RWPE1 (cell line): ENCODE measurements at places on chromosomes 5 and 9.

DNA sequence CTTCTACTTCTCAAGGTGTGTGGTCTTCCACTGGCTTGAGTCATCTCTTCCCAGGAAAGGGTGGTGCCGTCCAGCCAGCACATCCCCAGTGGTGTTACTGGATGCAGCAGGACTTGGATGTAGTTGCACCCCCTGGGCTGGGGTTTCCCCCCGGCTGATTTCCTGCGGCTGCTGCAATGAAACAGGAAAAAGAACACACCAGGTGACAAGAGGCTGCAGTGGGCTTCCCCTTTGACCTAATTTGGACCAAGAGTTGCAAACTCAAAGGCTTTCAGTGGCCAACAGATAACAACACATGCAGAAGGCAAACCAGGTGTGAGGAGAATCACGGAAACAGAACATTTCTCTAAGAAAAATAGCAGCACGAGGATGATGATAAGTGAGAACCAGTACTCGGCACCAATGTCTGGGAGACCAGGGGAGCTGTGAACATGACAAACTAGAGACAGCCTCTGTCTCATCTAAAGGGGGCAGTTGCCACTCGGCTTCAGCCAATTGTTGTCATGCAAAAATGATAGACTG is 83.7 kb downstream of the PDE6A start:
- DNase-seq: peak; percentile 85

GRCh38 chr9:107112707-107113243 is 170.3 kb upstream of the RAD23B start:
- no peak for DNase-seq

DNA sequence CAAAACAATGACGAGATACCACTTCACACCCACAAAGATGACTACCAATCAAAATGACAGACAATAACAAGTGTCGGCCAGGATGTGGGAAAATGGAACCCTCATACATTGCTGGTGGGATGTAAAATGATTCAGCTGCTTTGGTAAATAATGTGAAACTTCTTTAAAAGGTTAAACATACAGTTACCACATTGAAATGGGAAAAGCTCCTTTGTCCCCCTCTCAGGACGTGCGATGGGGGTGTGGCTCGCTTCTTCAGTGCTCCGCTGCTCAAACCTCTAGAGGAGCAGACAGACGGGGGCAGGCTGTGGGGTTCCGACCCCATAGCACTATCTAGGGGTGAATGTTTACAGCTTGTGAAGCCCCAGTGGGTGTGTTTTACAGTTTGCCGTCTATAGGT is 8.0 kb upstream of the PLPP6 start:
- no peak for DNase-seq

DNA sequence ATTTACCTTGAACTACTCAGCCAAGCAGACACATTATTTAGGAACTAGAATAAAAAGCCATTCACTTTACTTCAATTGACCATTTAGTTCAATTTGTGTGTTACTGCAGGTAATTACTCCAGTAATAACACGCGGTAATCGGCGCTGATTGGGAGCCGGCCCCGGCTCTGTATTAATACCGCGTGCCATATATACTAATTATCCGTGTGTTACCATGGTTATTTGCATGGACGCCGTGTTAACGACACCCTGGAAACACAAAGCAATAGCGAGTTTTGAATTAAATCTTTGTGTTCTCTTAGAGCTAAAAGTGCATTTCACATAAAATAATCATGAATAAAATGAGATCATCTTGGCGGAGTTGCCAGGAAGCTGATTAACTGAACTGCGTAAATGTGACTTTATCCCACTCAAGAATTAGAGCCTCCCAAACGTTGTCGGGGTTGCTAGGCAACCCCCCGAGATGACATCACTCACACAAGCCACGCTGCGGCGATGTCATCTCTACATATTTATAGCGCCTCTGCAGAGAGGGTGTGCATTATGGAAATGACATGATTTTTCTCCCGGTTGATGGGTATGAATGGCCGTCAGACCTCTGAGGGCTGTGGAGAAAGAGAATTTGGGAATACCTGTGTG is 41.4 kb upstream of the RNU6ATAC start:
- DNase-seq: no peak

DNA sequence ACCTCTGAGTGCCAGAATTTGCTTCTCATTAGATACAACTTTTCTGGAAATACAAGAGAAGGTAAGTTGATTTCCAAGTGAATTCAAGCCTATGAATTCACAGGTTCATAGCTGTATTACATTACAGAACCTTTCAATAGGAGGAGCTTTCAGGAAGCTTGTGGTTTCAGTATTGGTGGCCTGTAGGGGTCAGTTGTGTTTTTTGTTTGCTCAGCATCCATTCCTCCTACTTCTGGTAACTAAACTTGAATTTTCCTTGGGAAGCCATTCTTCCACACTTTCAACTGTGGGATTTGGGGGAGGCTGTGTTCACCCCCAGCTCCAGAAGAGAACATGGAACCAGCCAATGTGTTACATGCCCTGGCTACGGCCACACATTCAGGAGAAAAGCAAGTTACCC is 5.6 kb upstream of the CYSTM1 start:
- no peak for DNase-seq
